ENCODE measurements at places on chromosomes 12 and 14.

DNA sequence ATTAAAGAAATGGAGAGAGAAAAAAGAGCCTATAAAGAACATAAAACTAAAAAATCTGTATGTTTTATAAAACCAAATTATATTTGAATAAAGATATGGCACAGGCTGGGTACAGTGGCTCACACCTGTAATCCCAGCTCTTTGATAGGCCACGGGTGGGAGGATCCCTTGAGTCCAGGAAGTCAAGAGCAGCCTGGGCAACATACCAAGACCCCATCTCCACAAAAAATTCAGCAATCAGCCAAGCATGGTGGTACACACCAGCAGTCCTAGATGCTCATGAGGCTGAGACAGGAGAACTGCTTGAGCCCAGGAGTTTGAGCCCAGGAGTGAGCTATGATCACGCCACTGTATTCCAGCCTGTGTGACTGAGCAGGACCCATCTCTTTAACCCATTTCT, 74.9 kb downstream of the EPS8 start:
- no peak for DNase-seq

- no peak for DNase-seq
Observed at GRCh38 chr14:85701763-85702162, 171.8 kb downstream of the FLRT2 start.

DNA sequence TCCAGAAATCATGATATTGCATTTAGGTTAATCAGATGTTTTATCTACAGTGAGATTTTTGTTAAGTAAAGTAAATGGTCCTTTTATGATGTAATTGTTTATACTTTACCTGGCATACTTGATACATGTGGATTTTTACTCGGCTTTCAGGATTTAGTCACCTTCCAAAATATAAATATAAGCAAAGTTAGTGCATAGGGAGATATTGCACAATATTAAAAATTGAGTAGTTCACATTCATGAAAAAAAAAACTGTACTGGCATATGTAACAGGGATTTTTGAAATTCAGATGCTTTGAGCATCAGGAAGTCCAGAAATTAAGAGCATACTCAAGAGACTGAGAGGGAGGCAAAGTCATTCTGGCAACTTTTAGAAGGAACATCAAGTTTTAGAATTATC, 173.5 kb downstream of the PLCZ1 start:
- DNase-seq = no peak

DNA sequence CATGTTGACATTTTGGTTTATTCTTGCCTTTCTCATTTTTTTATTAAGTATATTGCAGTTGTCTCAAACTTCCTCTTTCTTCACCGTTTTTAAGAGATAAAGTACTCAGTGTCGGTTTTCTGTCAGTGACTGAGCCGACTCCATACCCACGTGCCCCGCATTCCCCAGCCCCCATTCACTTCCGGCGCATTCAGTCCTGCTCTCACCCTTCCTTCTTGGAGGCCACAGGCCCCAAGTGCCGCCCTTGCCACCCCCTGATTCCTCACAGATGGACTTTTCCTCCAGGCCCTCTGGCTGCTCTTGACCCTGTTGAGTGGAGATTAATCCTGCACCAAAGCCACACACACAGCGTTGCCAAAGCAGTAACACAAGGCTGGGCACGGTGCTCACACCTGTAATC, 19.1 kb upstream of the DNAH10 start:
- DNase-seq = no peak

- no peak for DNase-seq
Observed at GRCh38 chr12:78931466-78931990, 67.0 kb downstream of the SYT1 start.

DNA sequence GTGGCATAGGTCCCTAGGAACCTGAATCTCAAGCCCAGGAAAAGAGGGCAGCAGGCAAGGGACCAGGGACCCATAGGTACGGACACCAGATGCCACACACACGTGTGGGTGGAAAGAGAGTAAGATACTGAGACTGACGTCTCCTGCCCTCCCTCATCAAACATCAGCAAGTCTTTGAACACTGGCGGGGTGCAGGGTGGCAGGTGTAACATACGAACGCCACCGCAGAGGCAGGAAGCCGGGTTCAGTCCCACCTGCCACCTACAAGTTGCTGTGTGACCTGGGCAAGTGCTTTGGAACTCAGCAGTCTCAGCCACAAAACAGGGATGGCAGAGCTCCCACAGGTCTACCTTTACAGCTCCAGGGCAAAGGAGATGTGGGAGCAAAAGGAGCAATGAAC, 11.1 kb downstream of the ACTN1 start:
- no peak for DNase-seq

DNA sequence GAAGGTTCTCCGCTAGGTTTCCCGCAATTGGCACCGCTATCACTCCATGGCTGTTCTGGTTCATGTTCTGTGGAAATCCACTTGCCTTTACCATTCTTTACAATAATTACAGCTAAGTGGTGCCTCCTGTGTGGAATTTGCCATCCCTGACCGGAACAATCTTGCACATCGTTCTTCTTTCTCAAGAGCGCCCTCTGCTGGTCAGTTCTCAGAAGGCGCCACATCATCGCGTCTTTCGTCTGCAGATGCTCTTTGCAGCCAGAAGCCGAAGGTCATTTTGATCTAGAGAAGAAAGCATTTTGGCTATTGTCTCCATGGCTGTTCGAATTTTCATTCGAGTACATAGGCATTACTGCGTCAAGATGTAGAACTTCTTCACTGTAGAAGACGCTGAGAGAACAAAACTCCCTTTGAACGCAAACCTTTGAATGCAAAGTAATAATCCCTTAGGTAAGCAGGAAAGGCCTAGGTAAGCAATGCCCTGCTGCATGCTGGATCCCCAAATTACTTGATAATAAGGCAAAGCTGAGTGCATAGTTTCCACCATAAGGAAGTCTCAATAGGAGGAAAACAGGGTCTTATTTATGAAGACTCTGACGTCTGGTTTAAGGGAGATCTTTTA, 10.1 kb upstream of the RTRAF start:
- DNase-seq = no peak

GRCh38 chr14:104195361-104195760, 57.0 kb downstream of the KIF26A start:
- DNase-seq = no peak

DNA sequence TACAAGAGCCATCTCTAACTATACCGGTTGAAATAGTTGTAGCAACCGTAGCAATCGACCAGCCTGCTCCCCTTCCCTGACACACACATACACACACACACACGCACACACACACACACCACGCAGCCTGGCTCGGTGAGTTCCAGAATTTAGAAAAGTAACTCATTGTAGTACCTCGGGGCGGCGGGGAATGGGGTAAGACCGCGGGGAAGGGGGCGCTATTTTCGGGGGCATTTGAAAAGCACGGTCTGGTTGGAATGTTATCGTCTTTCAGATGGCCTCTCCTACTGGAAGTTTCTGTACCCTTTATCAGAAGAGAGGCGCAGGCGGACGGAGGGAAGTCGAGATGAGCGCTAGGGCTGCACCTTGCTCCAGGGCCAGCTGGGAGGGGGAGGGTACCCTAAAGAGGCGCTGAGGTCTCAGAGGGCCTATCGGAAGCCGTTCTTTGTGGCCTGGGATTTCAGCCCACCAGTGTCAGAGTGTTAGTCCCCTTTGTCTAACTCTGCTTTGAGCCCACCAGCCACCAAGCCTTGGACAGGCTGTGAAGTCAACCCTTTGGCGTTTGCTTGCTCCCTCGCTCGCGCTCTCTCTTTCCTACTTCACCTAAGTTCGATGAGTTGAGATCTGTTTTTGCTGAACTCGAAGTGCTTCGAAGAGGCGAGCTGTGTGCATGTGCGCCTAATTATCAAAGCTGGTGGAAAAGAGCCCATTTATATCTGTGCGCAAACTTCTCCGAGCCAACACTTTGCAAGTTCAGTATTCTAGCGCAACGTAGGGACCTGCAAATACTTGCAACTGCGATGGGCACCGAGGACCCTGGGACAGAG, 837 bp downstream of the COL2A1 start:
- no peak for DNase-seq

DNA sequence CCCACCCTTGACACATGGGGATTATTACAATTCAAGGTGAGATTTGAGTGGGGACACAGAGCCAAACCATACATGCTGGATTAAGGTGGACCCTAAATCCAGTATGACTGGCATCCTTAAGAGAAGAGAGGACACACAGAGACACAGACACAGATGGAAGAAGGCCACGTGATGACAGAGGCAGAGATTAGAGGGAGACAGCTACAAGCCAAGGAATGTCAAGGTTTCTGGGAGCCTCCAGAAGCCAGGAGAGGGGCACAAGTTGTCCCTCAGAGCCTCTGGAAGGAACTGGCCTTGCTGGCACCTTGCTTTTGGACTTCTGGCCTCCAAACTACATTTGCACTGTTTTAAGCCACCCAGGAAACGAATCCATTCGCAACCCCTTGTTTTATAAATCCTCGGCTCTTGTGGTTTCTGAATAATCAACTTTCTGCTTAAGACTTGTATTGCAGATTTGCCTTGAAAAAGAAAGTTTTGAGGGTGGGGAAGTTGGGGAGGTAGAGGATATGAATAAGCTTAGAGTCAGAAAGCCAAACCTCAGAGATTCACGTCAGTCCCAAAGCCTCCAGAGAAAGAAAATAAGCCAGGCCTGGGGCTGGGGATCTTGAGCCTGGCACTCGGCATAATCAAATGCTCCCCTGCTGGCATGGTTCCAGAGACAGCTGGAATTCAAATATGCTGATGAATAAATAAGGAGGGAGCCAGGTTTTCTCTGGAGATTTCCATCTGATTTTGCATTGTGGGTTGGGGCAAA, 224.2 kb upstream of the PWP1 start:
- peak; percentile 72 for DNase-seq

GRCh38 chr12:79925492-79925891, 9.4 kb downstream of the PPP1R12A start:
- no peak for DNase-seq

DNA sequence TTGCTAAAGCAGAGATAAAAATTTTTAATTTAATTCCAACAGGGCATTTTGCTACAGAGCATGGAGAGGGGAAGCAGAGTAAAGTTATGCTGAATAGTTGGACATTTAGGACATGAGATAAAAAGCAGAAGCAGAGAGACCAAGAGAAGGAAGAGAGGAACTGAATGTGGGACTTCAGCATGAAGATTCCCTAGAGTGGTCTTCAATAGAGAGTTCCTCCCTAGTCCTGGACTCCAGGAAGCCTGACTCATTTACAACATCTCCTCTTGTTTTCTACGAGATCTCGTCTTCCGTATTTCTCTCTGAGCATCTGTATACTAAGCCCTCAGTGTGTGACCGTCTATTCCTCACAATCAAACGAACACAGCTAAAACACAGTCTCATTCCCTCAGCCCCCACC, 35.2 kb upstream of the IFT81 start:
- DNase-seq = no peak

DNA sequence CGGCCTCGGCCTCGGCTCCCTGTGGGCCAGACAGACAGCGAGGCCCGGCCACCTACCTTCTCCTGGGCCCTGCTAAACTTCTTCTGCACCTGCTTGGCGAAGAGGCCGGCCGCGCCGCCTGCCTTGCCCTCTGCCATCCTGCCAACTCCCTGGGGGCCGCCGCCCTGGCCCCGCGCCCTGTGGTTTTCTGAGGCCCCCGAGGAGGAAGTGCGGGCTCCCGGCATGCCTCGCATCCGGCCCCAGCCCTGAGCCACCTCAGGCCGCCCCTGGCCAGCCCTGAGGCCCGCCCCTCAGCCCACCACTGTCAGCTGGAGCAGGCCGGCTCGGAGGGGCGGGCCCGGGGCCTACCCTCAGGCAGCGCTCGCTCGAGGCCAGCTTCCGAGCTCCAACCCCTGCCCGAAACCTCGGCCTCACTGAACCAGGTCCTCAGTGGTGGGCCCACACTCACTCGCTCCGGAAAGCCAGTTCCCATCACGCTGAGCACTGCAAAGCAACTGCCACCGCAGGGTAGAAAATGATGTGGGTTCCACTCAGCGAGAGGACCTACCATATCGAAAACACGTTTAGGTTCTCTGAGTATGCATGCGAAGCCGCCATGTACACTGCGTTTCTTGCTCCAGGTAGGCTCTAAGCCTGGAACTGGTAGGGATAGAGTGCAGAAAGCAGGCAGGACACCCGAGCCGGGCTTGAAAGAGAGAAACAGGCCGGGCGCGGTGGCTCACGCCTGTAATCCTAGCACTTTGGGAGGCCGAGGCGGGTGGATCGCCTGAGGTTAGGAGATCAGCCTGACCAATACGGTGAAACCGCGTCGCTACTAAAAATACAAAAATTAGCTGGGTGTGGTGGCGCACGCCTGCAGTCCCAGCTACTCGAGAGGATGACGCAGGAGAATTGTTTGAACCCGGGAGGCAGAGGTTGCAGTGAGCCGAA, at the start of gene BIN2:
TSS of gene BIN2 (minus strand) at position 209 of the 930 bp plus-strand sequence. CDS start at position 137, 72 bp downstream.
- DNase-seq = no peak

DNA sequence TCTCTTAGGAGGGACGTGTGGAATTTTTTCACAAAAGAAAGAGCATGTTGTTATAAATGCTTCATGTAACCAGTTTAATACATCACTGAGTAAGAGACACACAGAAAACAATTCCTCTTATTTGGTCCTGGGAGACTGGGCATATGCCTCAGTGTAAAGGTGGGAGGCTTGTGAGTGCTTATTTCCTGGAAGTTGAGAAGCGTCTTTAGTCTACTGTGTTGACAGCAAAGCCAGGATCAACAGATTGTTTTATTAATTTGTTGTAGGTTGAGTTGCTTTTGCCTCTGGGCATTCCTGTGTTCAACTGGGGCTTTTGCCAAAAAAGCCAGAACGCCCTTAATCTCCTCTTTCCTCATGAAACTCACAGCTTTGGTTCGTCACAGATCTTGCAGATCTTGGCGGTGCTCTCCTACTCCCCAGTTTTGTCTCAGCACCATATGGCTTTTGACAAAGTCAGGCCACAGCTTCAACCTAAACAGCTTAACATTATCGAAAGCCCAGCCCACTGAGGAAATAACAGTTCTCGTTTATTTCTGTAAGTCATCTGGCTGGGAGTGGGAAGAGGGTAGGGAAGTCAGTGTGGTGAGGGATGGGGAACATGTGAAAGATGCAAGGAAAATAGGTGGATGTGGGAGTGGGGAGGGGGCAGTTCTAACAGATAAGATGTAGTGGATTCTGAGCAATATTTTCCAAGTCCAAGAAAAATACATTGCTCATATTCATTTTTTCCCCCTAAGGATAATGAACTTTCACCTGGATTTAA, 227.2 kb downstream of the DACT1 start:
- DNase-seq = peak; percentile 65

GRCh38 chr12:49662998-49663843, 39.9 kb downstream of the PRPF40B start:
- peak; percentile 73 for DNase-seq

- no peak for DNase-seq
Observed at GRCh38 chr12:128991716-128992115, 138.4 kb downstream of the GLT1D1 start.

DNA sequence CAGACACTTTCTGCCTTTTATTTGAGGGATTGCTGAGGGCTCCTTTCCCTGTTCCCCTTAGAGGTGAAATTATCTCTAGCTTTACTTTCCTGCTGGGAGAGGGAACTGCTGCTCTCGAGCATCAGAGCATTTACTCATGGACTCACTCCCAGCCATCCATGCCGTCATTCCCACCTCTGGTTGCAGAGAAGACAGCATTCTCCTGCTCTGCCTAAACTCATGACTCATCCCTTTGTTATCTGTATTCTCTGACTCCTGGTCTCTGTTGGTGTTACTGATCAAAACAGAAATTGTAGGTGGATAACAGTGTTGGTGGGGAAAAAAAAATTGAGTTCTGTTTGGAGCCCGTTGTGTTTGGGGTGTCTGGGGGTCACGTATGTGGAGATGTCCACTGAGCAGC, 159.3 kb downstream of the TTC8 start:
- DNase-seq = peak; percentile 75

- DNase-seq = peak; percentile 75
Observed at GRCh38 chr12:2998789-2999264, 39.6 kb downstream of the TEAD4 start.

- DNase-seq = no peak
Observed at GRCh38 chr14:92997343-92998061, 74.6 kb downstream of the CHGA start.

Measured in skeletal muscle cell (primary cell).